ENCODE measurements at places on chromosomes 3 and 15. TPM values are rescaled to one million over a fixed set of nuclear protein-coding genes. Genes with fewer than 3 reads are reported as not detected.

- DNase-seq = no peak
Measured at GRCh38 chr15:56286213-56286612, 42.5 kb upstream of the RFX7 start.

GRCh38 chr3:37183375-37183831 is 9.0 kb upstream of the LRRFIP2 start:
- DNase-seq = peak; percentile 81

- DNase-seq = no peak
Measured at GRCh38 chr3:33385423-33385822, 54.8 kb downstream of the UBP1 start.

DNA sequence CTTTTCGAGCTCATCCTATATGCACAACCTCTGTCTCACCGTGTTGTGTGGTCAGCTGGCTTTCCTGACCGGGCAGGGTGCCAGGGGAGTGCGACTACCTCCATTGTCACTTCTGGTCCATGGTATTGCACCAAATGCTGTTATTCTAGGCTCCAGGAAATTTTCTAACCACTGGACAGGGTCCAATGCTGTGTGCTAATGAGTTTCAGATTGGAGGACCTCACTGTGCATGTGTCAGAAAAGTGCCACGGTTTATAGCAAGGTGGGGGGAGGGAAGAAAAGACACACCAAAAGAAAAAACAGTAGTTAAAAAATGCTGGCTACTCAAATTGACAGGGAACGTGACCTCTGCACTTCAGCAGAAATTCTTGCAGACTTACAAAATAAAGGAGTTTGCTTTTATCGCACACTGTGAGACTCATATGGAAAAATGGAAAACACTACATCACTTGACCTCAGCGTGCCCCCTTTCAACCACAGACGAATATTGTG is 480.1 kb downstream of the FOXP1 start:
- no peak for DNase-seq

DNA sequence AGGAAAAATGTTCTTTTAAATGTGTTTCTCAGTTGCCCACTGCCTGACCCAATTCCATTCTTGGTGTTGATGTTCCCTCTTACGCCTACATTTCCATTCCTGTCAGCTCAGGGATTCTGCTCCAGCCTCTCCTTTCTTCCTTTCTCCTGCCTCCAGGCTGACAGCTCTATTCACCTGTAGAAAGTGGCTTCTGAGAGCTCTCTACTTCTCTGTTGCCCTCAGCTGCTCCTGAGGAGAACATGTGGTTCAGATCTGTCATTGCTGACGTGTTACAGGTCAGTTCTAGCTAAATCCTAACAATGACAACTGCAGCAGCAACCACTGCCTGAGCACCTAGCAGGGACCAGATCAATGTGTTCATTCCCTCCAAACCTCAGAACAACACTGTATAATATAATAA is 144.9 kb upstream of the PLAAT1 start:
- DNase-seq = no peak

- peak; percentile 19 for DNase-seq
Measured at GRCh38 chr3:188468662-188469061, 314.7 kb downstream of the LPP start.

DNA sequence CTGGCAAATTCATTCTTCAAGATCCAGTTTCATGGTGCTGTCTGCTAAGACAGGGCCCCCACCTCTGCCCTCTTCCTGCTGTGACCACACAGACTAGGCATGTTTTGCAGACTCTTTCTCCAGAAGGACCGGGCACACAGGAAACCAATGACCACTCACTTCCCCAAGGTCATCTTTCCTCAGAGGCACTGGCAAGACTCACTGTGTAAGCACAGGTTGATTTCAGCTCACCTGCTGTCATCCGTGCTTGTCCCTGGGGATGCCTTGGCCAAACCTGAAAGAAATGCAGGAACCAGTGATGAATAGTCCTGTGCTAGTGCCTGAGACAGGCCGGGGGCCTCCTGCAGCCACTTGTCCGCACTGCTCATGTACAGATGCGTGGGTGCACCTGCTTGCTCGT is 33.5 kb downstream of the ALS2CL start:
- DNase-seq = no peak

GRCh38 chr3:103173940-103174339 is 739.1 kb downstream of the ZPLD1 start:
- no peak for DNase-seq

DNA sequence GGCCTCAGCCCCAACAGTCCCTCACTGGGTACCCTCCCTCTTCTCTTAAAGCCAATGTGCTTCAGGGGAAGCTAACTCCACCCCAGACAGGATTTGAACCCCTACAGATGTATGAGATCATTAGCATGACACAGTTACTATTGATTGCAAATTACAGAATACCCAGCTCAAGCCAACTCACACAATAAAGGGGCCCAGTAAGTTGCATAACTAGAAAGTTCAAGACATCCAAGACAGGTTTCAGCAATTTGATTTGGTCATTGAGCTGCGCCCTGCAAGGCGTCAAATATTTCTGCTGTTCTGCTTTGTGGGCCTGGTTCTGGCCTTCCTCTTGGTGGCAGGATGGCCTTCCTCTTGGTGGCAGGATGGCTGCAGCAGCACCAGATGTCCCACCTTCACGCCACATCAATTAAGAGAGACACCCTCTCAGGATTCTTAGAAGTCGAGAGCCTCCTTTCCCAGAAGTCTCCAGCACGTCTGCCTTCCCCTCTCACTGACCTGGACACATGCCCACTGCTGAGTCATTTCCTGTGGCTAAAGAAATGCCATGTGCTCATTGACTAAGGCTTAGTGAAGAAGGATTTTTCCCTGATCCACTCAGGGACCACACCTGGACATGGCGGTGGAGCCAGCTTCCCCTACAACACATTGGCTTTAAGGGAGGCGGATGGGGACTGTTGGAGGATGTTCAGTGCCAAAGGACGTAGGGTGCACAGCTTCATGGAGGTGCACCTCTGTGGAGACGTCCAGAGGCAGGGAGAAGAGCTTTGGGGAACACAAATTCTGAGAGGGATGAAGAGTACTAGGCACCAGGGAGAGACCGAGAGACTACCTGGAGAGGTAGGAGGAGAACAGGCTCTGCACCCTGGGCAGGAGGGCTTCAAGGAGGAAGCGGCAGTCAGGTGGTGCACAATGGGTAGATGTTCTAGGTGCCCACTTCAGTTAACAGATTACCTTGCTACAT is 49.1 kb downstream of the DNASE1L3 start:
- peak; percentile 90 for DNase-seq

DNA sequence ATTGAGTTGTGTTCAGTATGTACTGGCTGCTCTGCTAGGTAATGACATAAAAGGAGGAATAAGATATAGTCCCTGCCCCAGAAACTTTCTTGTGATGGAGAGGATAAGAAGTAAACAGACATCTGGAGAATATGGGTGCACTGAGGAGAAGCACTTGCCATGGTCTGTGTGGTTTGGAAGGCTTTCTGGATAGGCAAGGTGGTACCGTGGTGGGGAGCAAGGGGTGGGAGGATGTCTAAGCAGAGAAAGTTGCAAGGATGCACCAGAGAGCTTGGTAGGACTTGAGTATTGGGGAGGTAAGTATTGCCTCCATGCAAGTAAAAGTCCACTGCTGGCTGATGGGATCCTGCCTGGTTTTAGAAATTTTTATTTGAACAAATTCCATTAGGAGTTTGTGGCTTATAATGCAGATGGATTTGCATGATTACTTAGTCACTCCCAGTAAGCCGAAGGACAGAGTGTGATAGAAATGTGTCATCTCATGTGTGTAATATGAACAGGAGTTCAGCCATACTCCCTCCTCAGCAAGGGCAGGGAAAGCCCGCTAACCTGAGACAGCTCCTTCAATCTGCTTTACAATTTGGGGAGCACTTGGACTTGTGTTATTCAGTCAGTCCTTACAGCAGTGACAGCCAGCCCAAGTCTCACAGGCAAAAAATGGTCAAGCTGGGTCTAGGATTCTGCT is 53.6 kb downstream of the CLSTN2 start:
- no peak for DNase-seq

DNA sequence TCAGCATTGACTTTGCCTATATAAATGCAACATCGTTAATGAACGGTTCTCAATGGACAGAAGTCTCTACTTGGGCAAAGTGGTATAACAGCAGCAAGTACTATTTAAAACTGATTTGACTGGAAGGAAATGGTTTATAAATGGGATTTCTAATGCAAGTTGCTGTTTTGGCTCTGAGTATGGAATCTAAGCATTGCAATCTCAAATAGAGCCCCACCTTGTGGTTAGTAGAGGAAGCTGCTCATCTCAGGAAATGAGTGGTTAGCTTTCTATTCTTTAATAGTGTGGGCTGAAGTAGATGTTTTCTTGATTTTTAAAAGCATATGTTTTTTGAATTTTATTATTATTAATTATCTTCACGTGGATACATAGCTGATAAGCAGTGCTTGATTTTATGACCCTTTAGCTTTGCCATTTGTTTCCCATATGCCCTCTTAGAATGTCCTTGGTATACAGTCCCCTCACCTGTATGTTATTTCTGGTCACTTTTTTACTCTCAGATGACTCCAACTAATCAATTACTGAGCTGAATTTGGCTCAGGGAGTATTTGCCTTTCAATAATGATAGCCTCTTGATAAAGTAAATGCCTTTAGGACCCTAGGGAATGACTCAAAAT is 67.1 kb downstream of the OXSM start:
- no peak for DNase-seq

GRCh38 chr15:71784719-71785118 is 25.6 kb upstream of the NR2E3 start:
- DNase-seq = no peak

GRCh38 chr3:26989037-26989436 is 366.5 kb downstream of the LRRC3B start:
- DNase-seq = no peak

DNA sequence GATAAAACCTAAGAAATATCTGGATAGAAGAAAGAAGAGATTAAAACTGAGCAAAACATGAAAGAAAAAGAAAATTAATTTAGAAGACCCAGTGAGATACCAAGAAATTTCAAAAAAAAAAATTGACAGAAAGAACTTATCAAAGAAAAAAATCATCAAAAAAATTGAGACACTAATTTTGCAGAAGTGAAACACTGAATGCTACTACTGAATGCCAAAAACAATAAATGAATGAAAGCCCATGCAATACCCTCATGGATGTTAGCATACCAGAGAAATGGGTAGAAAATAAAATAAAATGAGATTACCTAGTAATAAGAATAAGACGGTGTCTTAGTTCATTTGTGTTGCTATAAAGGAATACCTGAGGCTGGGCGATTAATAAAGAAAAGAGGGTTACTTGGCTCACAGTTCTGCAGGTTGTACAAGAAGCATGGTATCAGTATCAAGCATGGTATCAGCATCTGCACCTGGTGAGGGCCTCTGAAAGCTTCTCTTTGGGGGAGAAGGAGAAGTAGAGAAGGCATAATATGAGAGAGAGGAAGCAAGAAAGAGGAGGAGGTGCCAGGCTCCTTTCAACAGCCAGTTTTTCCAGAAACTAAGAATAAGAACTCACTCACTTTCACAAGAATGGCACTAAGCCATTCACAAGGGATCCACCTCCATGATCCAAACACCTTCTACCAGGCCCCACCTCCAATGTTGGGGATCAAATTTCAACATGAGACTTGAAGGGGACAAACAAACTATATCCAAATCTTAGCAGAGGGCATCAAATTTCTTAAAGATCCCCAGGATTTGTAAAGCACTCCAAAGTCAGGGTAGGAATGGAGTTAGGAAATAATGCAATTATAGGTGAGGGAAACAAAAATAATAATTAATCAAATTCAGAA is 73.2 kb downstream of the BTLA start:
- no peak for DNase-seq

DNA sequence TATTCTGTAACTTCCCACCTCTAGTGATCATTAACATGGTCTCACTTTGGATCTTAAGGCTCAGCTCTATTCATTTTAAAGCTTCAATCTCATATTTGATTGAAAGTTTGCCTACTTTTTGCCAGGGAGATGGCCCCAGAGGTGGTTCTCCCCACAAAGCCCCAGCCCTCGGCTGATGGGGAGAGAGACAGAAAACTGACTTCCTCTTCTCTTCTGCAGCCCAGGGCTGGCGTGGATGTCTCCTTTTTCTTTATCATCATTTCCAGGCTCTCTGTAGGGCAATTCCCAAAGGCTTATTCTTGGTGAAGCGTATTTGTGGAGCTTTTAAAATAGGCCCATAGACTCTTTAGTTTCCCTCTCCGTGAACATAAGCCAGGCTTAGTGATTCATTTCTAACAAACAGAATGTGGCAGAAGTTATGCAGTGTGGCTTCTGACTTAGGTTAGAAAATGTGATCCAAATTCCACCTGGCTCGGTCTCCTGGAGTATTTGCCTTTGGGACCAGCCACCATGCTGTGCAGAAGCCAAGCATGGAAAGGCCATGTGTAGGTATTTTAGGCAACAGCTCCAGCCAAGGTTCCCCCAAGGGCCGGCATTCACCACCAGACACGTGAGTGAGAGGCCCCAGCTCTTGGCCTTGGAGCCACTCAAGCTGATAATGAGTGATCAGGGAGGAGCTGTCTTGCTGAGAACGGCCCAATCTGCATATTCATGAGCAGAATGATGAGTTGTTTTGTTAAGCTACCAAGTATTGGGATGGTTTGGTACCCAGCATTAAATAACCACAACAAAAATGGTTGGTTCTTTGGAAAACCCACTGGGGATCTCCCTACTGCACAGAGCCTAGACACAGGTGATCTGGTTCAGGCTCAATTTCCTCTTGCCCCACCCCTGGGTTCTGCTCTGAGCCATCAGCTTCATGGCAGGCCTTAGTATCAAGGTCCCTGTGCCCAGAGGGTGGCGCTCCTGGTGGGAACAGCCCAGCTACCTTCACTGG is 353.2 kb upstream of the PROK2 start:
- no peak for DNase-seq

GRCh38 chr3:187958432-187959003 is 195.4 kb upstream of the LPP start:
- no peak for DNase-seq

DNA sequence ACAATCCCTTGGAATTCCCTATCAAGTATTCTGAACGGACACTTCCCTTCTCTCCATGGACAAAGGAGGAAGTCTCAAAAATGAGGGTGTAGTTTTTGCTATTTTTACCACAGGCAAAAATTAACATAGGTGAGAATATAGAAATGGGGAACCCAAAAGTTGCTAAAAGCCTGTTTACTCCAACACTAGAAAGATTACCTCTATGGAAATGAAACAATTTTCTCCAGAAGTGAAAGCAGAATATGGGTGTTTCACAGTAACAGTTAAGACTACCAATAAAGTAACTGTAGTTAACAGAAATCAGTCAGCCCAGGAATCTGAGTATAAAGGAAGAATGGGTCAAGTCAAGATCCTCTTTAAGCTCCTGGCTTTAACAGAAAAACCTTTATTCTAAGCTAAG is 9.3 kb downstream of the TRA2B start:
- no peak for DNase-seq

DNA sequence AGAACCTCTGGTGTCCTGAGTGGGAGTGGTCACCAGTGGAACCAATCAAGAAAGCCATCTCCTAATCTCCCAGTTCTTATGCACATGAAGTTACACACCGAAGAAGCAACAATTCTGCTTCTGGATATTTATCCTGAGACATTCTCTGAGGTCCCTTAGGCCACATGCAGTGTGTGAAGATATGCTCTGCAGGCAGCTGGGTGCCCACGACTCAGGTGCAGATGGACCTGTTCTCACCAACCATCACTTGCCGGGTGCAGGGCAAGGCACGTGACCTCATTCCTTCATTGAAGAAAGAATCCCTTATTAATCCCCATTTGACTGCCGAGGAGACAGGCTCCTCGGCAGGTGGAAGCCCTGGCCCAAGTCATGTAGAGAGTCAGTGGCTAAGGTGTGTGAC is 79.8 kb downstream of the WNT7A start:
- no peak for DNase-seq

Gene IMPG2
- total RNA-seq = 0.07 TPM

Gene FSD2
- total RNA-seq = not detected

Gene WDR53
- 7.3 TPM for total RNA-seq

Gene GRM2
- not detected for total RNA-seq

Gene CCR9
- total RNA-seq = not detected

Gene XCR1
- total RNA-seq = not detected

Measured in kidney epithelial cell (primary cell).